Natural killer cell treated with Interleukin-12 subunit alpha and Interleukin-12 subunit beta and Interleukin-15 and Interleukin-18, amount 100 ng/mL, for 72 hours (primary cell): ENCODE measurements at places on chromosomes 11 and 22. TPM values are rescaled to one million over a fixed set of nuclear protein-coding genes. Genes with fewer than 3 reads are reported as not detected.

GRCh38 chr11:14455648-14456430 lies 43.8 kb downstream of the COPB1 start:
- DNase-seq, result no peak
- peak overlapping the region; percentile 18 for H3K27ac ChIP-seq
- H3K36me3 ChIP-seq, result peaks cover 7% of the 10 kb centered on the region
- no peaks in the 10 kb centered on the region for H3K27me3 ChIP-seq
- H3K4me1 ChIP-seq, result peaks cover 6% of the 10 kb centered on the region
- no peak overlapping the region for H3K4me3 ChIP-seq

- peaks cover 50% of the 10 kb centered on the region for H3K36me3 ChIP-seq
- H3K27ac ChIP-seq, result peak overlapping the region; percentile 33
- peaks cover 12% of the 10 kb centered on the region for H3K4me1 ChIP-seq
- DNase-seq, result no peak
- H3K27me3 ChIP-seq, result no peaks in the 10 kb centered on the region
These were observed 18.2 kb downstream of the DDX17 start for GRCh38 chr22:38487946-38488345.

DNA sequence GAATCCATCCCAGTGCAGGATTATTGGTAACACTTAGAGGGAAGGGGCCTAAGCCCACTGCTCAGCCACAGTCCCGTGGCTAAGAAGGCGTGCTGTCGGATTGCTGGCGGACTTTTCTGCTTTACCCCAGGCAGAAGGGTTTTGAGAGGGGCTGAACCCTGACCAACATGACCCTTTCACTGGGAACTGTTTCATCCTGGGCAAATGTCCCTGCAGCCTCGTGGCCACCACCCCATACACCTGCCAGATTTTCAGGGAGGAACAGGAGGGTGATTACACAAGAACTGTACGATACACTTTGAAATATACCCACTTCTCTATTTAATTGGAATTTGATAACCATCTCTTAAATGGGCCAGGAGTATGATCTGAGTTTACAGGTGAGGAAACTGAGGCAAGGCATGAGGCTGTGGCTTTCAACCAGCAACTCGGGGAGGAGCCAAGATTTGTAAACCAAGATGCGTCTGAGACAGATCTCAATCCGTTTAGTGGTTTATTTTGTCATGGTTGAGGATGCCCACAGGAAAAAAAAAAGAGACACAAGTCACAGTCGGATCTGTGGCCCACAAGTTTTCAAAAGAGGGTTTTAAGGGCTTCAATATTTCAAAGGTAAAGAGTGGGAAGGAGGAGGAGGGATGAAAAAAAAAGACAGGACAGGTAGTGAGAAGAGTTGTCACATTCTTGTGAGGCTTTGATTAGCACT lies 6.1 kb upstream of the APOL3 start:
- H3K27me3 ChIP-seq, result no peaks in the 10 kb centered on the region
- no peak for DNase-seq
- H3K36me3 ChIP-seq, result no peaks in the 10 kb centered on the region

DNA sequence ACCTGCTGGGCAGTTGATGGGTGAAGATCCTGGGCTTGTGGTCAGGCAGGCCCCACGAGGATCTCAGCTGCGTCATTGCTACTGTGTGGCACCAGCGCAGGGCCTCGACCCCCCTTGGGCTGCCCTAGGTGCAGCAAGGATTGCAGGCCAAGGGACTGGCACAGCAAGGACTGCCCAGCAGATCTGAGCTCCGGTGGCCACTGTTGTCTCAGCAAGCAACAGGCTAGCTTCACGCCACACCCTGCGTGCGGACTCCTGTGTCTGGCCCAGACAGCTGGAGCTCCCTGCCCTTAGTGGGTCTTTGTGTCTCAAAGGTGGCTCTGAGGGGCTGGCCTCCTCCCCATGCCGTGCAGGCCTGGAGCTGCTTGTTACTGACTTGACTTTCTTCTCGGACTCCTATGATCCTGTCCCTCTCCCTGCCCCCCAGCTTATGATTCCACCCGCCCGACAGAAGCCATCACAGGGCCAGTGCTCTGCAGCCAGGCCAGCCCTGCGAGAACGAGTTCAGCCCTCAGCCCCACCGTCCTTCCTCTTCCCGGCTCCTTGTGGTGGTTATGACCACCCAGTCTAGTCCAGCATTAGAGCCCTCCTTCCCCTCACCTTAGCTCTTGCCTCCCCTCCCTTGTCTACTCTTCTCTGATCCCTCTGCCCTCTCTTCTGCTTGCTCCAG lies 295.6 kb downstream of the TBC1D22A start:
- H3K27me3 ChIP-seq, result no peaks in the 10 kb centered on the region
- H3K27ac ChIP-seq, result no peak overlapping the region
- H3K4me3 ChIP-seq, result no peak overlapping the region
- no peaks in the 10 kb centered on the region for H3K36me3 ChIP-seq

- DNase-seq, result no peak
- H3K27ac ChIP-seq, result peak overlapping the region; percentile 21
- H3K27me3 ChIP-seq, result peaks cover 7% of the 10 kb centered on the region
- H3K4me1 ChIP-seq, result peaks cover 5% of the 10 kb centered on the region
- H3K4me3 ChIP-seq, result peak overlapping the region; percentile 38
- no peaks in the 10 kb centered on the region for H3K36me3 ChIP-seq
These were observed 20.4 kb upstream of the LYVE1 start for GRCh38 chr11:10588904-10589303.

DNA sequence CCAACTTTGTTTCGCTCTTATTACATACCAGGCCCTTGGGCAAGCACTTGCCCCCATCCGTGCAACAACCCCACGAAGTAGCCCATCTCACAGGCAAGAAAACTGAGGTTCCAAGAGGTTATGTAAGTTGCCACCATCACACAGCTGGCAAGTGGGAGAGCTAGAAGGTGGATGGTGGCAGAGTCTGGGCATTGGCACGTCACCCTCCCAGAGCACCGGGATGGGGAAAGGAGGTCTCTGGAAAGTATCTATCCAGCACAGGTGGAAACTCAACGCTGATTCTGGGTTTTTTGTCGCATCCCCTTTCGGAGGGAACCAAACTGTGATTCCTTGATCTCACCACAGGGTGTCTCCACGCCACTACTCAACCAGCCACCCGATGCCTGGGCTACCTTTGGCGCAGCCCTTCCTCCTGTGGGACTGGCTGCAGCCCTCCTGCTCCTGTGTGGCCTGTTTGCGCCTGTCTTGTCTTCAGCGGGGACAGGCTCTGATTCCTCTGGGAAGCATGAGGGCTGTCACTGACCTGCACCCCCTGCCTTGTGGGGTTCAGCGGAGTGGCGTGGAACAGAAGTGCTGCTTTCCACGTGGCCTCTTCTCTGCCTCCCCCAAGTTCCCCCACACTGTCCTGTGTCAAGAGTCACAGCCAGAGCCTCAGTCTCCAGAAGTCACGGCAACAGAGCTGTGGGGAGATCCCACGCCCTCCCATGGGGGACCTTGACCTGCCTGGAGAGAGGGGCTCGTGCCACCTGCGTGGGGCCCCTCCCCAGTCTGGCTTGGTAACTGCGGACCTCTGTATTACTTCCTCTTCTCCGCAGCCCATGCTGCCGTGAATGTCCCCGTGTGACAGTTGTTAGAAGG lies 34.4 kb upstream of the TRIM29 start:
- H3K27me3 ChIP-seq, result peaks cover 41% of the 10 kb centered on the region
- DNase-seq, result peak; percentile 74
- peaks cover 5% of the 10 kb centered on the region for H3K4me1 ChIP-seq

DNA sequence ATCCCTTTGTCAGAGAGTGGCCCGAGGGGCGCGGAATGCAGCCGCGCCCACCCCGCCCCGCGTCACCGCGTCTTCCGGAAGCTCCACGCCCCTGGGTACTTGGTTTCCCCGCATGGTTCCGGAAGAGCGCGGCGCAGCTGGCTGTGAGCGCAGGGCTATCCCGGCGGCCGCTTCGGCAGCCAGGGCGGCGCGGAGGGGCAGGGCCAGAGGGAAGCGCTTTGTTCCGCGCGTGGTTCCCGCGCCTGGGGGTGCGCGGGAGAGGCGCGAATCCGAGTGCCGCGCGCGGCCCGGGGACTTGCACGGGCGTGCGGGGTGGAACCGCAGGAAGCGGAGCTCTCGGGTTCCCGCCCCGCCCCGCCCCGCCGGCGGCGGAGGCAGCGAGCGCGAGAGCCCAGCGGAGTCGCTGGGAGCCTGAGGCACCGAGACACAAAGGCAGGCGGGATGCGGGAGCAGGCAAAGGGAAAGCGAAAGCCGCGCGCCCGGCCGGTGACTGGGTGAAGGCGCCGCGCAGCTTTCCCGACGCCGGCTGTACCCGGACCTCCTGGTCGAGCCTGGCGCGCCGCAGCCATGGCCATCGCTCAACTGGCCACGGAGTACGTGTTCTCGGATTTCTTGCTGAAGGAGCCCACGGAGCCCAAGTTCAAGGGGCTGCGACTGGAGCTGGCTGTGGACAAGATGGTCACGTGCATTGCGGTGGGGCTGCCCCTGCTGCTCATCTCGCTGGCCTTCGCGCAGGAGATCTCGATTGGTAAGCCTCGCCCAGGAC lies at the start of gene PANX1:
Gene PANX1, plus strand, starts transcription at position 96 of the 766 bp plus-strand sequence. Its CDS starts 472 bp downstream, at position 568.
- H3K36me3 ChIP-seq, result no peaks in the 10 kb centered on the region
- no peaks in the 10 kb centered on the region for H3K27me3 ChIP-seq
- H3K4me1 ChIP-seq, result peaks cover 24% of the 10 kb centered on the region
- H3K4me3 ChIP-seq, result no peak within 1 kb of the TSS
- DNase-seq, result peak; percentile 89

DNA sequence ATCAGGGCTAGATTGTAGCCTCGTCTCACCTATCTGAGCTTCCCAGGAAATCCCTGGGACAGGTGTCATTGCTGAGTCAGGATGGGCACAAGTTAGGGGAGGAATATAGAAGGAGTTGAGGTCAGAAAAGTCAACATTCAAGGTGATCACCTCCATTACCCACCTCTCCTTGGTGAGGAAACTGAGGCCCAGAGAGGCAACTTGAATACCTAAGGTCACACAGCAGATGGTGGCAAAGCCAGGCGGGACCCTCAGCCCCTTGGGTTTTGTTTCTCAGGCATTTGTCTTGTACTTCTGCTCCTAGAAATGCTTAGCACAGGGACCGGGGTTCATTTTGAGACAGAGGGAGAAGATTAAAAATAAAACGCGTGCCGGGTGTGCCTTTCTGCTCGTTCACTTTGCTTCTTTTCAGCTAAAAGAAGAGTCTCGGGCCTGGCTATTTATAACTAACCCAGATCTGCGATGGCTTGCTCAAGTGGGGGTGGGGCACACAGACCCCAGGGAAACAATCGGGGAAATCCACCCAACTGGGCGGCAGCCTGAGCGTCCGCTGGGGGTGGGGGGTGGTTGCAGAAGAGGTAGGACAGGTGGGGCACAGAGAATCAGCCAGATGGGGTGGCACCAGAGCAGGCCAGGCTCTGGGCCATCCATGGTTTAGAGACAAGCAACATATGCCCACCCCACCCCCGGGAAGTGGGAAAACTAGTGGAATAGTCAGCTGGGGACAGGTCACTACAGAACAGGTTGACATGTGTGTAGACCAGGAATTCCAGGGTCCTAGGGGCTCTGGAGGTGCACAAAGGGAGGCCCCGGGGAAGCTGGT lies 3.9 kb upstream of the GNAZ start:
- H3K36me3 ChIP-seq, result no peaks in the 10 kb centered on the region
- H3K4me3 ChIP-seq, result no peak overlapping the region
- DNase-seq, result no peak
- H3K27me3 ChIP-seq, result no peaks in the 10 kb centered on the region
- H3K27ac ChIP-seq, result no peak overlapping the region
- H3K4me1 ChIP-seq, result peaks cover 8% of the 10 kb centered on the region

- H3K27ac ChIP-seq, result no peak overlapping the region
- H3K4me3 ChIP-seq, result no peak overlapping the region
- H3K4me1 ChIP-seq, result no peaks in the 10 kb centered on the region
- no peaks in the 10 kb centered on the region for H3K36me3 ChIP-seq
- peaks cover 36% of the 10 kb centered on the region for H3K27me3 ChIP-seq
These were observed 15.2 kb downstream of the ELMOD1 start for GRCh38 chr11:107606141-107606540.

GRCh38 chr22:45164270-45165088 lies 754 bp downstream of the NUP50 start:
- peaks cover 17% of the 10 kb centered on the region for H3K36me3 ChIP-seq
- no peaks in the 10 kb centered on the region for H3K27me3 ChIP-seq
- H3K4me3 ChIP-seq, result peak overlapping the region; percentile 98

- H3K27me3 ChIP-seq, result peaks cover 15% of the 10 kb centered on the region
- no peak for DNase-seq
- no peaks in the 10 kb centered on the region for H3K4me1 ChIP-seq
- no peak overlapping the region for H3K27ac ChIP-seq
These were observed 84.3 kb downstream of the GDPD4 start for GRCh38 chr11:77217156-77217555.

- H3K36me3 ChIP-seq, result no peaks in the 10 kb centered on the region
- no peak for DNase-seq
- H3K4me1 ChIP-seq, result no peaks in the 10 kb centered on the region
- no peak overlapping the region for H3K27ac ChIP-seq
- H3K4me3 ChIP-seq, result no peak overlapping the region
These were observed 686.9 kb downstream of the NTM start for GRCh38 chr11:132057266-132057665.

GRCh38 chr11:118672846-118673245 lies 6.6 kb downstream of the TREH start:
- H3K4me3 ChIP-seq, result no peak overlapping the region
- no peak for DNase-seq
- H3K36me3 ChIP-seq, result no peaks in the 10 kb centered on the region
- no peaks in the 10 kb centered on the region for H3K4me1 ChIP-seq

Gene SLC35F2
- total RNA-seq, result 15.0 TPM

Gene GAB4
- not detected for total RNA-seq

Gene LPXN
- 243 TPM for total RNA-seq

Gene TMPRSS5
- total RNA-seq, result 2.1 TPM

Gene E2F8
- 12.0 TPM for total RNA-seq

Gene RCOR2
- not detected for total RNA-seq

Gene PIH1D2
- total RNA-seq, result 0.48 TPM

Gene DCDC1
- not detected for total RNA-seq

Gene KBTBD3
- total RNA-seq, result 6.7 TPM

Gene UPK3A
- total RNA-seq, result not detected

Gene RIMBP3C
- 1.4 TPM for total RNA-seq

Gene ARHGAP20
- total RNA-seq, result 0.05 TPM
